ENCODE measurements at places on chromosomes 13 and 19.

- DNase-seq: no peak
Observed at GRCh38 chr13:77503398-77503797, 32.1 kb upstream of the SCEL start.

GRCh38 chr13:30022256-30022655, 171.8 kb upstream of the UBL3 start:
- no peak for DNase-seq

DNA sequence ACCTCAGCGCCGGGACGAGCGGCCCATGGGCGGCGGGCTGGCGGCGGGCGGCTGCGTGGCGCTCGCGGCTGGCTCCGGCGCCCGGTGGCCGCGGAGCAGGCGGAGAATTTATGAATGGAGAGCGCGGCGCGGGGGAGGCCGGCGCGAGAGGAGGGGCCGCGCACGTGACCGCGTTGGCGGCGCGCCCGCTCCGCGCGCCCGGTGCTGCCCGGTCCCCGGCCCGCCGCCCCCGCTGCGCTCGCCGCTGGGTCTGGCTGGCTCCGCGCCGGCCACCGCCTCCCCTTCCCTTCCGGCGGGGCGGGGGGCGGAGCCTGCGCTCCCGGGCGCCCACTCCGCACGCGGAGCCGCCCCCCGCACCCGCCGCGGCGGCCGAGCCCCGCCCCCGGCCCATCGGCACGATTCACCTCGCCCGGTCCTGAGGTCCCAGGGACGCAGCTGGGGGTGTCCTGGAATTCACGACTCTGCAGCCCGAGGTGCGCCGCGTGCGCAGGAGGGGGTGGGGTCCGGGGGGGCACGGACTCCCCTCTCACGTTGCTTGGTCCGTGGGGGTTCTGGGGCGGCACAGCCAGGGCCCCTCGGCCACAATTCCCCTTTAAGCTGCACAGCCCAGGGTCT, at the start of gene CBARP:
TSS of gene CBARP (minus strand) at position 252 of the 615 bp plus-strand sequence. CDS start 1,905 bp downstream, outside the sequence.
- no peak for DNase-seq

DNA sequence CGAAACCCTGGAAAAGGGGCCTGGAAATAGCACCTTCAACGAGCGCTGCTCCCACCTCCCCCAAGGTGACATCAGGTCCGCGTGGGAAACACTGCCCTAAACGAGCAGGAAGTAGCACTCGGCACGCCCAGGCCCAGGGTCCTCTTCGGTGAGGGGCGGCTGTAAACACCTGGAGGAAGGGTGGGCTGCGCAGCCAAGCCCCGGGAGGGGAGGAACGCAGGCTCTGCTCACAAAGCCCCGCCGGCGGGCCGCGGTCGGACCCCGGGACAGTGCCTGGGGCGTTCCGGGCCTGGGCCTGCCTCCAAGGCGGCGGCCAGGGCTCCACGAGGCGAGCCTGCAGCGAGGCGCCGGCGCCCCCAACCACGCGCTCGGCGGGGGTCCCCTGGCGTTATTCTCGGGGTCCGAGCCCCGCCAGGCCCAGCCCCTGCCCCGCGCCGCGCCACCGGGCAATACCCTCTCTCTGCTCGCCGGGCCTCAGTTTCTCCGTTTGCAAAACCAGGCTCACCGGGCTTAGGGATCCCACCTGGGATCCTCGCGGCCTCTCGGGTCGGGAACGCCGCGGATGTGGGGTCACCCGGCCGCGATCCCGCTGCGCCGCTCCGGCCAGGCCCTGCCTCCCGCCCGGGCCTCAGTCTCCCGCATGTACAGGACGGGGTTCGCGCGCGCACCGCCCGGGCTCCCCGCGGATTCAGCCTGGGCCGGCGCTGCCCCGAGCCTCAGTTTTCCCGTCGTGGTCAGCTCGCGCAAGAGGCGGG, 630 bp downstream of the RNF126 start:
- peak; percentile 65 for DNase-seq

- no peak for DNase-seq
Observed at GRCh38 chr19:39193803-39194202, 3.0 kb upstream of the NCCRP1 start.

GRCh38 chr13:37448153-37448552, 150.4 kb downstream of the POSTN start:
- DNase-seq: no peak

- no peak for DNase-seq
Observed at GRCh38 chr19:12984143-12984627, 11.1 kb upstream of the NFIX start.

DNA sequence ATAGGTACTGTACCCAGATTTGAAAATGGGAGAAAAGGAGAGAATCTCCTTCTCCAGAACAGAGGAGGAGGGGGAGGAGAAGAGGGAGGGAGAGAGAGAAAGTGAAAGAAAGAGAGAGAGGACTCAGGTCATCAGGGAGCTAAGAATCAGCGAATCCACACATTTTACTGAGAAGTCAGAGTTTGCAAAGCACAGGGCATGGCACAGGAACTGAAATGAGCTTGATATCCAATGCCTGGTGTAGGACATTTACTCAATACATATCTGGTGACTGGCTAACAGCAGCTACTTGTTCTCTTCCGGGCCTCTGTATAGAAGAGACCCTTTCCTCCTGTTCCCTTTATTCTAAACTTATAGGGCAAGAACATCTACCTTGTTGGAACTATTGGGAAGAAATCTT, 375.1 kb downstream of the KLF5 start:
- no peak for DNase-seq

DNA sequence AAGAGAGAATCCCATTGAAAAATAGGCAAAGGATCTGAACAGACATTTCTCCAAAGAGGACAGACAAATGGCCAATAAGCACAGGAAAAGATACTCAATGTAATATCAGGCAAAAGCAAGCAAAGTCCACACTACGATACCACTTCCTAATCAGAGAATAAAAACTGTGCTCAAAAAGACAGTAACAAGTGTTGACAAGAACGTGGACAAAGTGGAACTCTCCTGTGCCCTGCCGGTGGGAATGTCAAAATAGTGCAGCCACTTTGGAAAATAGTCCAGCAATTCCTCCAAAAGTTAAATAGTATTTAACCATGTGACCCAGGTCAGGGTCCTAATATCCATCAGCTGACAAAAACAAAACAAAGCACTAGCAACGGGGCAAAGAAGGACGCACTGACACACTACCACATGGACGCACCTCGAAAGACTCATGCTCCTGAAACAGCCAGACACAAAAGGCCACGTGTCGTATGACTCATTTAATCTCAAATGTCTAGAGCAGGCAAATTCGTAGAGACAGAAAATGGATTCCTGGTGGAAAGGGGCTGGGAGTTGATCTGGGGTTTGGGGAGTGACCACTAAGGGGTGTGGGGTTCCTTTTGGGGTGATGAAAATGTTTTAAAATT, 5.2 kb downstream of the MIER2 start:
- DNase-seq: no peak

GRCh38 chr13:60454425-60454824, 57.4 kb downstream of the TDRD3 start:
- DNase-seq: no peak

- no peak for DNase-seq
Observed at GRCh38 chr13:77832339-77833100, 86.1 kb downstream of the EDNRB start.

GRCh38 chr13:79197933-79198332, 208.1 kb downstream of the RBM26 start:
- DNase-seq: no peak

DNA sequence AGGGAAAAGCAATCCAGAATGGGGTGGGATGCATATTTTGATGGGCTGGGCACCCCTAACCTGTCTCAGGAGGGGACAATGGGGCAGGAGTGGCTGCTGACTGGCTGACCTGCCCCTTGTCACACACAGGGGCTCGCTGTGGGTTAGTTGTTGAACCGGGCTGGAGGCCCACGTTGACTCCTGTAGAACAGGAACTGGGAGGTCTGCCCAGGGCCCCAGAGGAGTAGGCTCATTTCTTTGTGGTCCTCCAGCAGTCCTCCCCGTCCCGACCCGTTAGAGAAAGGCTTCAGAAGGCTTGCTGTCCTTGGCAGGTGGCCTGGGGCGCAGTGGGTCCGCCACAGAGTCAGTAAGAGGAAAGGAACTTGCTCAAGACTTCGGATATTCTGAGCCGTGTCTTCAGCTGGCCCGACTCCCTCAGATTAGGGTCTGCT, 70.1 kb downstream of the COL4A1 start:
- no peak for DNase-seq

DNA sequence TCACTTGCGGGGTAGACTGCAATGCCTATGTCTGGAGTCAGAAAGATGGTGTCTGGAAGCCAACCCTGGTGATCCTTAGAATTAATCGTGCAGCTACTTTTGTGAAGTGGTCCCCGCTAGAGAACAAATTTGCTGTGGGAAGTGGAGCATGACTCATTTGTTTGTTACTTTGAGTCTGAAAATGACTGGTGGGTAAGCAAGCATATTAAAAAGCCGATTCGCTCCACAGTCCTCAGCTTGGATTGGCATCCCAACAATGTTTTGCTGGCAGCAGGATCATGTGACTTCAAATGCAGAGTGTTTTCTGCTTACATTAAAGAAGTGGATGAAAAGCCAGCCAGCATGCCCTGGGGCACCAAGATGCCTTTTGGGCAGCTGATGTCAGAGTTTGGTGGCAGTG, 9.5 kb upstream of the ERVV-1 start:
- DNase-seq: no peak

DNA sequence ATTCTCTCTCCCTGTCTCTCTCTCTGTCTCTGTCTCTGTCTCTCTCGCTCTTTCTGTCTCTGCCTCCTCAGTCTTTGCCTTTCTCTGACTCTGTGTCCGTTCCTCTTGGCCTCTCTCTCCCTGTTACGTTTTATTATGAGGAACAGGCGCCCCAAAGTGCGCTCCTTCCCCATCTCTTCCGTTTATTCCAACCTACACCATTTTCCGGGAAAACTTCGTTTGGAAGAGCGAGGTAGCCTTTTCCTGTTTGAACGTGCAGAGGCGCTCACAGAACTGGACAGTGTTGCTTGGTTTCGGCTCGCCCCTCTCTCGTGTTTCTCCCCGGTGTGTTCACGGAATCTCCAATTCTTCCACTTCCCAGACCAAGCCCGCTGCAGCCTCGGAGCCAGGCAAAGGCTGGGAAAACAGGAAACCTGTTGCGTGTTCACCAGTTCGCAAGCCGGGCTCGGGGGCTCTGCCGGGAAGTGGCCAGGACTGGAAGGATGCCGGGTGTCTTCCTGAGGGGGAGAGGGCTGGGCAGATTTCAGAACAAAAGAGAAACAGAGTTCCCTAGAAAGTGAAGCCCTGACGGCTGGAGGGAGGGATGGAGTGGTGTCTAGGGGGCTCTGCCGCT, 605 bp downstream of the TMEM255B start:
- no peak for DNase-seq

GRCh38 chr19:42288387-42288786, 13.5 kb upstream of the PRR19 start:
- DNase-seq: no peak

DNA sequence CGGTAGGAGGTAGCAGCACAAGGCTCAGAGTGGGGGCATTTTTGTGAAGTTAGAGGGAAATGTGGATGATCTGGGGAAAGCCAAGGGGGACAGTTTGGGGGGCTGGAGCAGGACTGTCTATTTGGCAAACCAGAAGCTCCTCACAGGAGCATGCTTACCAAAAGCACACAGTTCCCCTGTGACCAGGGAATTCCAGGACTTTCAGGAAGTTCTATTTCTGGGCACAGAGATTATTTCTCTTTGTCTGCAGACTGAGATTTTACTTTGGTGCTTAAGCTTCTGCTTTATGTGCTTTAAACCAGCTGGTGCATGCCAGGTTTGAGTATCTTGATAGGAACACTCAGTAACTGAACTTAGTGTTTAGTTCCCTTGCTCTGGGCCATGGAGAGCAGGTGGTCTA, 525.3 kb downstream of the DIAPH3 start:
- DNase-seq: no peak

DNA sequence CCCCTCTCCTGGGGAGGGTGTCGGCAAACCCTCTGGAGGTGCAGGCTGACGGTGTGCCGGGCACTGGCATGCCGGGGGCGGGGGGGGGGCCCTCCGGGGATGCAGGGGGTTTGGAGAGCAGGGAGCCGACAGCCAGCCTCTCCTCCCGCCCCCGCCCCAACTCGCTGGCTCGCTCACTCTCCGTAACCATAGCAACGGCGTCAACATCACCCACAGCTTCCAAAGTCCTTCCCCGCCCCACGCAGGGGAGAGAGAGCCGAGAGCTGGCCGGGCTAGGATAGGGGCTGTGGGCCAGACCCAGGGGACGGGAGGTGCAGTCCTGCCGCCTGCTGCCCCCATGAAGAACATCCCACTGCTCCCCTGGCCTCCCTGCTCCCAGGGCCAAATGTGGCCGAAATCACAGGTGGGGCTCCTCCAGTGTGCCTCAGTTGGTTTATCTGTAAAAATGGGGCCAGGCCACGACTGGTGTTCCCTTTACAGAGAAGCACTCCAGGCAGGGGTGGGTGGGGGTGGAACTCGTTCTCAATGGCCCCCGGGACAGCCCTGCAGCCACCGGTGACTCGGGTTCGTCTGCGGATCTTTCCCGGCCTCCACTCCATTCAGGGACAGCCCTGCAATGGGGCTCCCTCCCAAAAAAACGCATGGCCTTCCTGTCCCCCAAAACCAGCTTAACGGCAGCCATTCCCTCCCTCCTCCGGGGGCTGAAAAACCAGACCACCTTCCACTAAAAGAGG, 3.2 kb downstream of the KLF16 start:
- DNase-seq: no peak

DNA sequence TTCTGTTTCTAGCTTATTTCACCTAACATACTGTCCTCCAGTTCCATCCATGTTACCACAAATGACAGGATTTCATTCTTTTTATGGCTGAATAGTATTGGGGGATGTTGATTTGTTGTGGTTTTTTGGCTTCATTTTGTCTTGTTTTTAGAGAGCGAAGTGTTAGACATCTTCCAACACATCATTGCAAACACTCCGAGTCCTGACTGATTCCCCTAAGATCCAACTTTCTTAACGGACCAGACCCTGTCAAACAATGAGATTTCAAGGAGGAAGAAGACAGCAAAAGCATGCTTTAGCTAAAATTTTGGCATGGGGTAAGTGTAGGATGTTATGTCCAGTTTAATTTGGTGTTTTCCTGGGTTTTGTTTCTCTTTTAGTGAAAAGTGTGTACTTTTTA, 3.8 kb upstream of the CASP14 start:
- no peak for DNase-seq

- no peak for DNase-seq
Observed at GRCh38 chr19:14510311-14511228, 7.6 kb downstream of the DNAJB1 start.

- DNase-seq: no peak
Observed at GRCh38 chr13:100809129-100809390, 134.5 kb upstream of the TMTC4 start.

- peak; percentile 65 for DNase-seq
Observed at GRCh38 chr19:46115396-46116106, 8.9 kb downstream of the IGFL3 start.

- no peak for DNase-seq
Observed at GRCh38 chr19:35136977-35137702, 1.5 kb upstream of the FXYD1 start.

Data from stimulated activated CD4-positive, alpha-beta T cell treated with anti-CD3 and anti-CD28 coated beads, Interleukin-4, amount 100 ng/mL, for 48 hours (primary cell).